ENCODE measurements at places on chromosomes 5 and 9. TPM values are rescaled to one million over a fixed set of nuclear protein-coding genes. Genes with fewer than 3 reads are reported as not detected.

The TMEM141 gene
- total RNA-seq = 12.8 TPM

DNA sequence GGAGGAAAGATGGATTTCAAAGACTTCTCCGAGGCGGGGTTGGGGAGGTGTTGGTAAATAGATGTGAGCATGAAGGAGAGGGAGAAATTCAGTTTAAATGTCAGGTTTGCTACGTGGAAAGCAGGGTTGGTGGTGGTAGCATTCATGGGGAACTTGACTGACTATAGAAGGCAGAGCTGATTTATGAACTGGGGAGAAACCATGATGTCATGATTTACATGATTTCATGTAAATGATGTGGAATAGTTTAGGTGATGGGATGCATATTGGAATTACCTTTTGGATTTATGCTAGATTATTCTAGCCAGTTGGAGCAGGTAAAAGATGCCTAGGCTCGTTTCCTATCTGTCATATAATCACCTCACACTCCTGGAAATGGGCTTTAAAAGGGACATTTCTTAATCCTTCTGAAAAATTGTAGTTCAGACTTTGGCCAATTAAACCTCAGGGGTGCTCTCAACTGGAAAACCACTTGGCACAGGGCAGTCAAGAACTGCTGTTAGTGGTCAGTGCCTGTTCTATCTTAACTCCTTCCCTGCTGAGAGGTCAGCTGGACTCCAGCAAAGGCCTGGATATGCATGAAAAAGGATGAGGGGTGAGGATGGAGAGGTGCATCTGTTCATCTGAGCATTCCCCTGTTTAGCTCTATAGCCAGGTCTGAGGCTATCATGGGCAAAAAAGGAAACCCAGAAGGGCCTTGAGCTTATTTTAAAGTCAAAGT is 50.1 kb upstream of the BASP1 start:
- DNase-seq = no peak

- no peak for DNase-seq
Measured at GRCh38 chr5:170917113-170917512, 55.3 kb downstream of the RANBP17 start.

GRCh38 chr9:103025796-103026195 is 30.7 kb downstream of the CYLC2 start:
- no peak for DNase-seq

DNA sequence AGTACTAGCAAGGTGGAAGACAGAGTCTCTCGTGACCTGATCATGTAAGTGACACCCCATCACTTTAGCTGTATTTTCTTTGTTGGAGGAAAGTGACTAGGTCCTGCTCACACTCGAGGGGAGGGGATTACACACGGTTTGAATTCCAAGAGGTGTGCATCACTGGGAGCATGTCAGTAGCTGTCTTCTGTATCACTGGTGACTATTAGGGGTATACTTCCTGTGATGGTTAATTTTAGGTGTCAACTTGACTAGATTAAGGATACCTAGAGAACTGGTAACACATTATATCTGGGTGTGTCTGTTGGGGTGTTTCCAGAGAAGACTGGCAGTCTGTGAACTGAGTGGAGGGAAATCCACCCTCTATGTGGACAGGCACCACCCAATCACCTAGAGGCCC is 22.5 kb downstream of the FOXD1 start:
- DNase-seq = no peak

The IL5 gene
- not detected for total RNA-seq

The PKD2L2 gene
- total RNA-seq = not detected

DNA sequence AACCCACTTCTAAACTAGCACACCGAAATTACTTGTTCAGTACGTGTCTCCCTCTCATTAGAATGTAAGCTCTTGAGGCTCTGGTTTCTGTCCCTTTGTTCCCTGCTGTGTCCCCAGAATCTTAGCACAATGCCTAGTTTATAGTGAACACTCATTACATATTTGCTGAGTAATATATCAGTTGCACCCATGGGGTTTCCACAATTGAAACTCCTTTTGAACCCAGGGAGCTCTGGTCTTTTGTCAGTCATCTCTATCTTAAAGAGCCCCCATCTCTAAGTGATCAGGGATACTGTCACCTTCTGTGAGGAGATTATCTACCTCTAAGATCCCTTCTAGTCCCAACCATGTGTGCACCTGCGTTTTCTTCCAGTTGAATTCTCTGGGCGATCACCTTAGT is 12.8 kb downstream of the CAMK4 start:
- no peak for DNase-seq

DNA sequence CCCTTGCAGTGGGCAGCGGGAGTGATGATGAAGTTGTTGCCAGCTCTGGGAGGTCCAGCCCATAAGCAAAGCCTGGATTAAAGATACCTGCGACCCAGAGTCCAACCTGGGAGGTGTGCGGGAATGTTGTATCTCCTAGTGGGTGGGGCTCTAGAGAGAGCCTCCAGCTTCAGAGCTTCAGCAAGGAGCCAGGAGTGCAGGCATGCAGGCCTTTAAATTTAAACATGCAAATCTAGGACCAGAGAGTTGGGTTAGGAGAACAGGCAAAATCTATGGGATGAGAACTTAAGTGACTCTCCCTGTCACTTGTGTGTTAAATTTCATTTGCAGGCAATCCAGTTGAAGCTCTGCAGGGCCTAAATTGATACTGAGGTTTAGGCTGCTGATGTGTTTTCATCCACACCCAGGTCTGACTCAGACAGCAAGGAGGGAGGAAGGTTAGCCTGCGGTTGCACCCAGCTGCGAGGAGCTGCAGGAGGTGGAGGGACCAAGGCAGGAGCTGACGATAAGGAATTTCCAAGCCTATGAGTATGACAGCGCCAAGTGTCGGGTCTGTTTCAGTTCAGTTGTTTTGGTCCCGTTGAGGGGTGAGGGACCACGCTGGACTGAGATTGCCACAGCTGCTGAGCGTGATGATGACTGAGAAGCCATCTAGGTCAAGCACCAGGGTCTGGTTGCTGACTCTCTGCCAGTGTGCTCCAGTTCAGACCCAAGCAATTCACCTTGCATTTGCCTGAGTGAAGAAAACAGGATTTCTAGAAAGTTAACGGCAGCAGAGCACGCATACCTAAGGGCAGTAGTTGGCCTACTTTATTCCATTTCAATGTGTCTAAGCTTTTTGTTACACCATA is 243.0 kb downstream of the ICE1 start:
- DNase-seq = no peak

DNA sequence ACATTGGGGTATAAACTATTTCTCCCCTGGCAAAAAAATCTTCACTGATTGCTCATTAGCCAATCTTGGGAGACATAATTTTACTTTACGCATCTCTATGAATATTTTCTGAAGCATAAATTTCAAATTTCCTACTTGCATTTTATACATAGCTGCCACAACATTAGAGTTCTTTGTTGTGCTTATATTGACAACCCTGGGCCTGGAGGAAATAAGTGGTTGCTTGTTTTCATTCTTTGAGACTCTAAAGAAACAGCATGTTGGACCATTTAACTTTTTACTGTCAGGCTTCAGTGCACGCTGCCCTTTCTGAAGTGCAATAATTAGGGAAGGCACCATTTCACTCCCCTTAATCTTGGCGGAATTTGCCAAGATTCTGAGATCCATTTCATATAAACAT is 142.6 kb downstream of the MRPS30 start:
- no peak for DNase-seq

DNA sequence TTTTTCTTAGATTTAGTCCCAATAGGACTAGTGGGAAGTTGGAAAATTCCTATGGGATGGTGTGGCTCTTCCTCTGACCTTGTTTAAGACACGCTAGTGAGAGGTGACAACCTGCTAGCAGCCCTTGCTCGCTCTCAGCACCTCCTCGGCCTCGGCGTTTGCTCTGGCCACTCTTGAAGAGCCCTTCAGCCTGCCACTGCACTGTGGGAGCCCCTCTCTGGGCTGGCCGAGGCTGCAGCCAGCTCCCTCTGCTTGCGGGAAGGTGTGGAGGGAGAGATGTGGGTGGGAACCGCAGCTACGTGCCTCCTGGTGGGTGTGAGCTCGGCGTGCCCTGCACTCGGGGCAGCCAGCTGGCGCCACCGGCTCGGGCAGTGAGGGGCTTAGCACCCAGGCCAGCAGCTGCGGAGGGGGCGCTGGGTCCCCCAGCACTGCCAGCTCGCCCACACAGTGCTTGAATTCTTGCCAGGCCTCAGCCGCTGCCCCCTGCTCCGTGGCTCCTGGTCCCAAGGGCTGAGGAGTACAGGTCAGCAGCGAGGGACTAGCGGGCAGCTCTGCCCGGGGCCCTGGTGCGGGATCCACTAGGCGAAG is 254.5 kb upstream of the ANKRD55 start:
- DNase-seq = no peak

- no peak for DNase-seq
Measured at GRCh38 chr9:556199-556598, 285.3 kb upstream of the DMRT1 start.

DNA sequence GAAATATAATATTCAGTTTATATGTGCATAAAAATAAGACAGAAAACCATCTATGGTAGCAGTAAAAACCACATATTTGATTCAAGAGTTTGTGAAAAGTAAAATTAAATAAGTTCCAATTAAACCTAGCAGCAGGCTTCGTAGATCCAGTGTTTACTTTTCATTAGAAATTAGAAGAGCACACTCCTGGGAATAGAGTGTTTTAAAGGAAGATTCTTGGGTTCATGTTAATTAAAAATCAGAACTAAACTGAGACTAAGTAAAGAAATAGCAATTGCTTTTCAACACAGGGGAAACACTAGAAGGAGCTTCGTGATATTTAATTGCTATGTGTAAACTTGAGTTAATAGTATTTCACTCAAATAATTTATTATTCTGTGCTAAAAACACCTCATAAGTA is 1097.8 kb upstream of the CDH18 start:
- DNase-seq = no peak

The PCDHGB2 gene
- total RNA-seq = 9.7 TPM

DNA sequence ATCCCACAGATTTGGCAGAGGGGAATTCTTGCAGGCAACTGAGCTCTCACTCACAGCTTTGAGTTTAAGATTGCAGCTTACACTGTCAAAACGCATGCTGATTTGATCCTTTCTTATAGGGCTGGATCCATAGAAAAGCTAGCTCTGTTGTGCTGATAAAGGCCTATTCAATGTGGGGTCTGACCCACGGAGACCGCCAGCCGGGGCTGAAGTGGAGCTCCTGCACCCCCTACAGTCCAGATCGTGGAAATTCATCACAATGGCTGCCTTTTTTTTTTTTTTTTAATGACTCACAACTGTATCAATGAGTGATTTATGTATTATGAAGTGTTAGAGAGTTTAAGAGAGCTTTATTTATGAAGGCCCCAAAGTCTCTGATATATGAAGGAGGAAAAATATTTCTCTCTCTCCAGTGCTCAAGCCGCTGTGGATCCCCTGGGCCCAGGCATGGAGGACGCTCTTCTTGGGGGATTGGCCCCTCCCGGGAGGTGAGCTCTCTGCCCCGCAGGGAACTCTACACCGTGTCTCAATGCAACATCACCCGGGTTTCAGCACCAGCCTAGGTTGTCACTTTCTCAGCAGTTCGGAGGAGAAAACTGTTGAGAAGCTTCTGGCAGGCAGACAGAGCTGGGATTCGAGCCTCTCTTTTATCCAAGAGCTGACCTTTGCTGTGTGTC is 700.2 kb downstream of the IRX1 start:
- DNase-seq = no peak

GRCh38 chr9:88307136-88307535 is 81.1 kb upstream of the SPIN1 start:
- no peak for DNase-seq

DNA sequence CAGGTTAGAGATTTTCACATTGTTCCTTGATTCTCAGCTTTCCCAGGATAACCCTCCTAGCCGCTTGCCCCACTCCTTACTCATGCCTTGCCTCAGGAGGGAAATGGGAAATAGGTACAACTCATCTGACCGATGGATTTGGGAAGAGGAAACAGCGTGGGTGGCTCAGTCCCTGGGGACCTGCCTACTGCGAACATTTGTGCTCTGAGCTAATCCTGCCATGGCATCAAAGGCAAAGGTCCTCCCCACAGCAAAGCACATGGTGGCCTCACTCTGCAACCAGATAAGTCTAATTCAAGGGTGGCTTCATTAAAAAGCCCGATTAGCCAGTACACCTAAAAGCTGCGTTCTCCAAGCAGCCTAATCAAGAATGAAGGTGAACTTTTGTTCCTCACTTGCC is 82.4 kb upstream of the ADRA1B start:
- DNase-seq = no peak

The SCGB3A2 gene
- total RNA-seq = not detected

- no peak for DNase-seq
Measured at GRCh38 chr9:134329886-134330285, 3.6 kb downstream of the RXRA start.

The ADAMTS19 gene
- total RNA-seq = 8.0 TPM

The BTNL3 gene
- not detected for total RNA-seq

DNA sequence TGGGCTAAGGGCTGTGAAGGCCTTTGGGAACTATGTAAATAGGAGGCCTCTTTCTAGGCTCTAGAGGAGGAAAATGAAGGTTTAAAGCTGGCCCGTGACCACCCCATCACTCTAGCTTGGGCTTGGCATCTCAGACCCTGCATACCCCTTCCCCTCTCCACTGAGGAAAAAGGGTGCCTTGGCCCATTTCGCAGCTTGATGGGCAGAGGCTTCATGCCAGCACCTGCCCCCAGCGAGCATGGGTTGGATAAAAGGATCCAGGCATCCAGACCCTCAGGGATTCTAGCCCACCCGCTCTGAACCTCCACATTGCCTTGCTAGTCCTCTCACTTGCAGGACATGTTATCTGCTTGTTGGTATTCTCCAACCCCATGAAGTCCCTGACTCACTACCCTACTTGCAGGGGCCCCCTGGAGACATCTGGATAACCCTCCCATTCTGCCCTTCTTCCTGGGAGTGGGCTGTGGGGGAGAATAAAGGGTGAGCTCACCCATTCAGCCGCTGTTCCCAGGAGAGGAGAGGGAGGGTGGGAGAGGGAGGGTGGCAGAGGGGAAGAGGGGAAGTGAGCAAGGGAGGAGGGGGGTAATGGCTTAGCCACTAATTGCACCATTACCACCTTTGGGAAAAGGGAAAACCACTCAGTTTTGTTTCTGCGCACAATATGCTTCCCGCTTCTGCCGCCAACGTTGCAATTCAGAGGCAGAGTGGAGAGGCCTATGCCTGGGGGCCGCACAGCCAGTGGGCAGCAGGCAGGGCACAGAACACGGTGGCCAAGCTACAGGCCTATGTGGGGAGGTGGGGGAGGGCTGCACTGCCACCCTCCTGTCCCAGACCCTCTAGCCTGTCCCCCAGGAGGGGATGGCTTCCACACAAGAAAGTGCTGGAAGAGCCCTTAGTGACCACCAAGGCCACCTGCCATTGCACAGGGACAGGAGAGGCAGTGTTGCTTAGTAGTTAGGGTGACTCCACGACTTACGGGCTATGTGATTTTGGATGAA is 2.1 kb upstream of the CAMK2A start:
- no peak for DNase-seq

- no peak for DNase-seq
Measured at GRCh38 chr5:138448481-138449398, 9.9 kb downstream of the REEP2 start.

GRCh38 chr9:95773053-95773418 is 102.5 kb upstream of the ERCC6L2 start:
- DNase-seq = no peak
